ENCODE measurements at places on chromosomes 6 and 20. TPM values are rescaled to one million over a fixed set of nuclear protein-coding genes. Genes with fewer than 3 reads are reported as not detected.
A peak's percentile ranks its signal among the peaks of the same experiment; 100 is the strongest.

SLC52A3 gene
- polyA plus RNA-seq, result 4.0 TPM

GRCh38 chr20:64005394-64005793 lies 24.5 kb downstream of the PRPF6 start:
- no peak for DNase-seq

SLC17A2 gene
- polyA plus RNA-seq, result 0.86 TPM

DNA sequence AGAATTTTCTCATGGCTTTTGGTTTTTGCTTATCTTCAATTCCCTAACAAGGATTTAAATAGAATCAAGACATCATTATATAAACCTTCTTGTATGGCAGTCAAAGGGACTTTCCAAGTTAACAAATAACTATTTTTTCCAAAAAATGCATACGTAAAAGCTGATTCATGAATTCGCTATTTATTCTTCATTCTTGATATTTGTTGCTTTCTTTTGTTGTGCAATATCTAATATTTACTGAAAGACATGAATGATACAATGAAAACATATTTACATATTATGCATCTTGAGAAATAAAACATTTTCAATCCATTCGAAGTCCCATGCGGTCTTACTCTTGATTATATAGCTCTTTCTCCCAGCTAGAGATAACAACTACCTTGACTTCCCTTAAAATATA lies 47.0 kb upstream of the SPTLC3 start:
- DNase-seq, result no peak

GRCh38 chr6:105745464-105746129 lies 340.5 kb upstream of the PRDM1 start:
- DNase-seq, result no peak

CRYBG1 gene
- 32.4 TPM for polyA plus RNA-seq

CDSN gene
- polyA plus RNA-seq, result not detected

ARFGAP1 gene
- polyA plus RNA-seq, result 67.1 TPM

CDH26 gene
- 1.6 TPM for polyA plus RNA-seq

- no peak for DNase-seq
Measured at GRCh38 chr6:72374172-72374571, 247.7 kb upstream of the KCNQ5 start.

DNA sequence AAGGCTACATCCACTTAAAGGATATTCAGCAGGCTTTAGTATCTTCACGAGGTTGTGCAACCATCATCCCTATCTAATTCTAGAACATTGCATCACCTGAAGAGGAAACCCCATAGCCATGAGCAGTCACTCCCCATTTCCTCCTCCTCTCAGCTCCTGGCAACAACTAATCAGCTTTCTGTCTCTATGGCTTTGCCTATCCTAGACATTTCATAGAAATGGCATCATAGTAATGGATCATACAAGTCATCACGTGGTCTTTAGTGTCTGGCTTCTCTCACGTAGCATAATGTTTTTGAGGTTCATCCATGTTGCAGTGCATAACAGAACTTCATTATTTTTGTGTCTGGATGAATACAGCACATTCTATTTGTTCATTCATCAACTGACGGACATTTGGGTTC lies 20.5 kb downstream of the SNAI1 start:
- DNase-seq, result no peak

DNA sequence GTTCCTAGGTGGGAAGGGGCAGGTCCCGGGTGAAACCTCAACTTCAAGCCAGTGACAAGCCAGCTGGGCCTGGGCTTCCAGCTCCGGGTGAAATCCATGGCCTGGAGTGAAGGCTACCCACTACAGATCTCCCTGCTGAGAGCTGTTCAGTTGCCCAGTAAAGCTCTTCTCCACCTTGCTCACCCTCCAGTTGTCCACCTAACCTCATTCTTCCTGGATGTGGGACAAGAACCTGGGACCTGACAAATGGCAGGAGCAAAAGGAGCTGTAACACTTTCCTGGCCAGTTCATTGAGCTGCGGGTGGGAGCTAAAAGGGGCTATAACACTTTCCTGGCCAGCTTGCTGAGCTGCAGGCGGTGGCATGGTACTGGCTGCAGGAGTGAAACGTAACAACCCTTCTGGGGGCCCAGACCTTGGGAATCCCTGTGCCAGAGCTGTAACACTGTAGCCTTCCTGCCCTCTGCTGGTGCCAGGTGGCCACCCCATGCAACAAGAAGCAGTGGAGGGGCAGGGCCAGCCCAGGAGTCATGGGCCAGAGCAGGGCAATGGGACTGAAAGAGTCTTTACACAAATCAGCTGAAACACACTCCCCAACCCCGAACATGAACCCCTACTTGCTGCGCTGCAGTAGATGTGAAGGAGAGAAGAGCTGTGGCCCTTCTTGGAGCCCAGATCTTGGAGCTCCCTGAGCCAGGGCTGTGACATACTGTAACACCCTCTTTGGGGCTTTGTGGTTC lies 3.6 kb upstream of the HINT3 start:
- no peak for DNase-seq

STMN3 gene
- 22.7 TPM for polyA plus RNA-seq

WDR27 gene
- 85.1 TPM for polyA plus RNA-seq

FAM8A1 gene
- 46.1 TPM for polyA plus RNA-seq

DNA sequence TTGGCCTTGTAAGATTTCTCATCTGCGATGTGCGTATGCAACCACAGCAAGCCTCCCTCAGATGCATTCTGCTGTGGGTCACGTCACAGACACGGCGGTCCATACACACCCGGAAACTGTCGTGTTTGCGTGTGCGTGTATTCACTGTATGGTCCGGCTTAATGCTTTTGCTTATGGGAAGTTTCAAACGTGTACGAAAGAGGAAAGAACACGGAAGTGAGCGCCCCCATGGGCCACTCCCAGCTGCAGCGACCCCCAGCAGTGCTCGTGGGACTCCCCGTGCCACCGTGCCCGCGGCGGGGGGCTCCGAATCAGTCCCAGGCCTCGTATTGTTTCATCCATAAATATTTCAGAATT lies 10.2 kb downstream of the DLL1 start:
- no peak for DNase-seq

RNF217 gene
- polyA plus RNA-seq, result 21.2 TPM

DNA sequence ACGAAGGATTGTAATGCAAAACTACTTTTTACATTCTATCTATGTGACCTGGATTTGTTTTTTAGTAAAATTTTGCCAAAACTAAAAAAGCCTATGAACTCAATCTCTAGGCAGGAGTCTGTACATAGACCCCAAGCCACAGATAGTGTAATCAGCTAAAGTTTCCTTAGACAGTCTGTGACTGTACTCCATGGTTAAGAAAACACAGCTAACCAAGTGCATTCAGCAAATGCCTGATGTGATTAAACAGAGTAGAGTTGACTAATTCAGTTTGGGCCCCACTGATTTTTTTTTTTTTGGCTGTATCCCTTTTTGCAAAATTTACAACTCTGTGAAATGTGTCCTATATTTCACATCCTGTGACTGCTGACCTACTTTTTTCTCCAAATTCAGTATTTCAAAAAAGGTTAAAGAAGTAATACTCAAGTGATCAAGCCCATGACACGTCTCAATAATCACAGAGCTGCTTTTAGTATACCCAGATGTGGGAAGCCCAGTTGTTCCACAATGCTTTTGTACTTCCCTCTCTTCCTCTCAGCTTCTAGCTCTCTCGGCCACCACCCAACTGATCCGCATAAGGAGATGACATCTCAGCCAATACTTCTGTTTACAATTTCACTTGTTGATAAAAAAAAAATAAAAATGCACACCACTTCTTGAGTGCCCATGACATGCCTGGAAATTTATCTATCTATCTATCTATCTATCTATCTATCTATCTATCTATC lies 108.8 kb upstream of the TBX18 start:
- no peak for DNase-seq

DNA sequence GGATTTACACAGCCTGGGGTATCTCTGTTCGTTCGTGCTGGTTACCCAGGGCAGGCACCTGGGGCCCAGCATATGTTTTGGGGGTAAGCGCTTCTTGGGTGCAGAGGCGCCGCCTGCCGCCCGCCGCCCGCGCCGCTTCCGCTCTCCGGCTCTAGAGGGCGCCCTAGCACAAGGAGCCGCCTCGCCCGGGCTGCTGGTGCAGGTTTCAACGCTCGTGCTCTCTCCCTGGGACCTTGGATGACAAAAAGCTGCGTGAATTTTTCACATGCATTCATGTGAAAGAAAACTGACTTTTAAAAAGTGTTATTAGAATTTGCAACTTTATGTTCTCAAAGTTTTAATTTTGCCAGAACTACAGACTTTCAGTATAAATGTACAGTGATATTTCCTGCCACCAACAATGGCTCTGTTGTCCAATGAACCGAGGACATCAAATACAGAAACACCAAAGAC lies 32.5 kb downstream of the PRR18 start:
- peak; percentile 51 for DNase-seq

- no peak for DNase-seq
Measured at GRCh38 chr20:9918348-9918747, 79.5 kb upstream of the PAK5 start.

BEND6 gene
- polyA plus RNA-seq, result 5.8 TPM

PBOV1 gene
- polyA plus RNA-seq, result 0.13 TPM

SLC17A3 gene
- 1.3 TPM for polyA plus RNA-seq

DNA sequence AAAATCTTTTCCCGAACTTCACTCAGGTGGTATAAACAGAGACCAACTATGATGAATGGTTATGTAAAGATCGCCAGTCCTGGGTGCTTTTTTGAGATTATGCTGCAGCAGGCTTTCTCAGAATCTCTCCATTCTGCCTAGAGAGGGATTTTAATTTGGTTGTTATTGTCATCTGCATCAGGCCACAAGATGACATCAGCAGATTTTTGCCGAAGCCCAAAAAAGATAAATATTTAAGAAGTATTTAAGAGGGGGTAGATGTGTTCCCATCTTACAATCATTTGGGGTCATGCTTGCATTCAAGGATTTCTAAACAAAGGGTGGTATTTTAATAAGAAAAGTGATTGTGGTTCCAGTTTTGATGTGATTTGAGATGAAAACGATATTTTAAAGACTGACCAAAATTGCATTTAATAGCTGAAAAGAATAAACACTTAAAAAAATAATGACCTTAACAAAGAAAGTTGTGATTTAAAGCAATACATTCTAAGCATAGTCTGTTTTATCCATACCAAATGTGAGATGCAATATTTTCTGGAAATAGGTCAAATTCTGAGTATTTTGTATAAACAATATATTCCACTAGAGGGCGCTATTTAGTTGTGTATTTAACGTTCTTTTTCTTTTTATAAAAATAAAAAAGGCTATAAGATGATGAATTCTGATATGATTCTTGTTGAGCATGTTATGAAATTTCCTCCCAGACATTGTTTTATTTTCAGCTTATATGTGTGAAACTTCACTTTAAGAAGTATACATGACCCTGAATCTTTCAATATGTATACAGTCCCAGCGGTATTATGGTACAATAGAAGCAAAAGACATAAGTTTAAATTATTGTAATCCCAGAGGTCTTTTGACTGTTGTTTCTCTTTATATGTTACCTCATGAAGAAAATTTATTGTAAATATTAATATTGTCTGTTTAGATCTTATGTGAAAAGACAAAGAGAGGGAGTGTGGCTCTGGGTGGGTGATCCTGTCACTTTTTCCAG lies 51.0 kb upstream of the ZFP64 start:
- DNase-seq, result no peak

LINC00237 gene
- not detected for polyA plus RNA-seq

GRCh38 chr6:37582306-37582705 lies 82.6 kb upstream of the CCDC167 start:
- peak; percentile 26 for DNase-seq

EYS gene
- 0.96 TPM for polyA plus RNA-seq

GGT7 gene
- 27.4 TPM for polyA plus RNA-seq

DNA sequence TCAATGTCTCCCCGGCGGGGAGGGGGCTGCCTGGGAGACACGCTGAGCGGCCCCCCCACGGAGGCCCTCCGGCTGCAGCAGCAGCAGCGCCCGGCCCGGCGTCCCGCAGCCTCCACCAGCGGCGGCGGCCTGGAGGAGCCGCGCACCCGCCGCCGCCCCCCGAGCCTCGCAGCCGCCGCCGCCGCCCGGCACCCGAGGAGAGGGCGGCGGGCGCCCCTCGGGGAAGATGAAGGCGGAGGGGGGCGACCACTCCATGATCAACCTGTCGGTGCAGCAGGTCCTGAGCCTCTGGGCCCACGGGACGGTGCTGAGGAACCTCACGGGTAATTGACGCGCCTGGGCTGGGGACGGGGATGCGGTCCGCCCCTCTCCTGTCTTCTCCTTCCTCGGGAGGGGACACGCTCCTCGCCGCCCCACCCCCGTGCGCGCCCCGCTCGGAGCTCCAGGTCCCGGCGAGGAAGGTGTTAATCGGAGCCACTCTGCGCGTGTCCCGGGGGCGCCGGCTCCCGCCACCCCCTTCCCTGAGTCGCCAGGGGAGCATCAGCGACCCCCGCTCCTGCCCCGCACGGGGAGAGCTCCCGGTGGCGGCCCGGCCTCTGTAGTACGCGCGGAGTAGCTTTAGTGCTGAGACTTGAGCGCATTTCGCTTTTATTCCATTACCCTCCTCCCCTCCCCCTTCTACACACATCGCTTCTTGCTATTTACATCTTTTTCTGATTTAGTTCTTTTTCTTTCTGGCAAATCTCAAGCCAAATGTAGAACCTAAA lies 686 bp downstream of the TMEM170B start:
- DNase-seq, result peak; percentile 34

GRM1 gene
- 0.18 TPM for polyA plus RNA-seq

ILRUN gene
- polyA plus RNA-seq, result 49.8 TPM

DNA sequence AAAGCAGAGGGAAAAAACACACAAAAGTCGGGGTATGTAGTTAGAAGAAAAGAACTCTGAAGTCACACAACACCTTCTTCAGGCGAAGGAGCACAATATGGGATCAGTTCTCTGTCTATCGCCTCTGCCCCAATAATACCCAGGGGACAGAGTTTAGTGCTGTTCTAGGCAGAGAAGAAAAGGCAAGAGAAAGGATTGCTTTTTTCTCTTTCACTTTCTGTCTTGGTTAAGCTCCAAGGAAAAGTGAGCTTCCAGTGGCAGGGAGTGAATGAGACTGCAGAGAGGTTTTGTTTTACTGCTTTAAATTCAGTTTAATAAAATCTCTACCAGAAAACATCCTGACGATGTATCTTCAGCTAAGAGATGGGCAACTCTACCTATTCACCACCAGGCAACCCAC lies 86.6 kb upstream of the STXBP5 start:
- DNase-seq, result no peak

DNA sequence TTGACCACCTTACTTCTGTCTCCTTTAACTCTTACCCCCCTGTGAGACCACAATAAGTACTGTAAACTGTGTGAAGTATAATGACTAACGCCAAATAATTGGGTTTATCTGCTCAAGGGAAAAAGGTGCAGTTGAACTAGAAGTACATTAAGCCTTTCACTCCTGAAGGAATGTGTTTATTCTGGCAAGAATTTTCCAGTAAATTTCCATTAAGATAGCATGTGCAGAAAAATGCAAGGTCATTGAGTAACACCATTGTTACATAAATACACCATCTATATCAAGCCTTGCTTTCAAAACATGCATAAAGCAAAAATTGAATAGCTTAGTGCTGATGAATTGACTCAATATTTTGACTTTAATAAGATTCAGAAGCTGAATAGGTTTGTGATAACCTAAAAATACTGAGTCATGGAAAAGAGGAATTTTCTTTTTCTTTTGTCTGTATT lies 65.4 kb downstream of the ARHGAP18 start:
- DNase-seq, result no peak

GRCh38 chr6:42221546-42221945 lies 3.9 kb upstream of the MRPS10 start:
- no peak for DNase-seq

HUS1B gene
- not detected for polyA plus RNA-seq

- DNase-seq, result no peak
Measured at GRCh38 chr6:41575598-41575997, 29.4 kb downstream of the FOXP4 start.

Measured in left kidney (tissue), 8 donors.